C1 segment of cervical spinal cord (tissue), 14 donors: ENCODE measurements at places on chromosomes 4 and X.

- DNase-seq, result no peak
Observed at GRCh38 chr4:67746797-67747495, 7.2 kb downstream of the GNRHR start.

GRCh38 chrX:56947699-56948098 lies 47.6 kb downstream of the SPIN3 start:
- no peak for DNase-seq

- DNase-seq, result no peak
Observed at GRCh38 chrX:10648614-10649013, 28.2 kb upstream of the MID1 start.

DNA sequence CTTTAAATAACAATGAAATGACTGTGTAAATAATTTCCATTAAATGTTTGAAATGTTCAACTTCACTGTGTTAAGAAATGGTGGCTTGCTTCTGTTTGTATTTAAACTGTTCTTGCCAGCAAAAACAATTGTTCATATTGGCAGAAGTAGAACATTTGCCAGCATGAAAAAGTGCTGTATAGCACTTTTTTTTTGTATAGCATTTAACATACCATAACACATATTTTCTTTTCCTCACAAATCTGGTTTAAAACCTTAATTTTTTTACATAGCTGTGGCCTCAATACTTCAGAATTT lies 94.1 kb downstream of the COX18 start:
- DNase-seq, result no peak

DNA sequence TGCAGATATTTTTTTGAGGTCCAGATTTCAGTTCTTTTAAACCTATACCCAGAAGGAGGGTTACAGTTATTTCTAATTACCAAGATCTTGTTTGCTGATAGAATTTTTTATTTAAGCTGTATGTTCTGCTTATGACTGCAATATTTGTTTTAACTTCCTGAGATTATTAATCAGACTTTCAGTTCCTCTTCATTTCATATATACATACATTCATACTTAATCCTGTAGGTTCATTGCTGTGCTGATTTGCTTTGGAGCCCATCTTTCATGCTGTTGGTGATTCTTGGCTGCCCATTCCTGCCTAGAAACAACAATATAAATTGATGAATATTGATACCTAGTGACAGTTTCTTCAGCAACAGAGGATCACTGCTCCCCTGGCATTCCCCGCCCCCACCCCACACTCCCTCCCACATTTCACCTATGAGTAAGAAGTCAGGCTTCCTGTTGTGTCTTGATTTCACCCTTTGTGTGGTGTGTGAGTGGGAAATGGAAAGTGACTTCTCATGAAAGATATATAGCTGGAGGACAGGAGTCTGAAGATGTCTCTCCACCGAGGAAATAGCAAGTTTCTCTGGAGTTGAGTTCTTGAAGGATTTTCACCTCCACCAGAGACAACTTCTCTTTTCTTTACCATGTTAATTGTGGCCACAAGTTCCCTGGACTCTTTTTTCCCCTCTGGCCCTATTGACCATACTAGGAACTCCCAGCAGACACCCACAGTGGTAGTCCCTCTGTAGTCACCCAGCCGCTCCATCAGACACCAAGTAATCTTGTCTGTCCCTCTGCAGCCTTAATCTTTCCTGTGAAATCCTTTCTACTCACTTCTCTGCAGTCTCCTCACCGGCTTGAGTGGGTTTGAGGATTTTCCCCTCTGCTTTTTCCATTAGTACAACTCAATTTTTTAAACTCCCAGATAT lies 118.4 kb downstream of the ASB9 start:
- no peak for DNase-seq
